ENCODE measurements at places on chromosomes 2 and 18. TPM values are rescaled to one million over a fixed set of nuclear protein-coding genes. Genes with fewer than 3 reads are reported as not detected.

TRIM43 gene
- not detected for total RNA-seq

KIDINS220 gene
- 36.5 TPM for total RNA-seq

STPG4 gene
- 0.34 TPM for total RNA-seq

ANKRD30BL gene
- total RNA-seq: not detected

REG1B gene
- not detected for total RNA-seq

CFC1 gene
- total RNA-seq: not detected

SAG gene
- total RNA-seq: 0.10 TPM

SMYD5 gene
- 14.2 TPM for total RNA-seq

Measured in activated naive CD4-positive, alpha-beta T cell treated with anti-CD3 and anti-CD28 coated beads, Interleukin-2, amount 10 ng/mL, durations not matched to agents 5 hours and 36 hours (primary cell).